ENCODE measurements at places on chromosomes 5 and 9. TPM values are rescaled to one million over a fixed set of nuclear protein-coding genes. Genes with fewer than 3 reads are reported as not detected.

Gene C9orf50
- total RNA-seq: 0.30 TPM

Gene LRRC19
- total RNA-seq: not detected

Gene ARAP3
- 34.2 TPM for total RNA-seq

Gene GZMA
- total RNA-seq: 5.4 TPM

Gene PCDHGB3
- total RNA-seq: 9.7 TPM

Gene NUDT2
- total RNA-seq: 17.1 TPM

Gene PDCD1LG2
- 5.4 TPM for total RNA-seq

Measured in aorta (tissue), 5 donors.